ENCODE measurements at places on chromosomes 2 and 18.

DNA sequence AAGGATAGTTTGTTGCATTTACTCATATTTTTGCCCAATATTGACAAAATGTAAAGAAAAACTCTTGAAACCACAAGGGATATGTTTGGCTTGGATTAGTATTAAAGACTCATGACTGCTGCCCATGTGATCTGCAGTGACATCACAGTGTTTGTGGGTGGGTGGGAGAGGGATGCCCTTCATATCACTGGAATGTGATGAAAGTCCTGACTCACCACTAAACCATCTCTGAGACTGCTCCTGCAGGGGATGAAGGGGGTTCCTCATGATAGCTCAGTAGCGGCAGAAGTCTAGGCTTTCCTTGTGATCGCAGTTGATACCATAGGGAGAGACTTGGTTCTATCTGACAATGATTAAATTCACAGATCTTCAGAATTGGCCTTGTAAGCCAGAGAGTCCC, 451.2 kb downstream of the CNTNAP5 start:
- DNase-seq = no peak

DNA sequence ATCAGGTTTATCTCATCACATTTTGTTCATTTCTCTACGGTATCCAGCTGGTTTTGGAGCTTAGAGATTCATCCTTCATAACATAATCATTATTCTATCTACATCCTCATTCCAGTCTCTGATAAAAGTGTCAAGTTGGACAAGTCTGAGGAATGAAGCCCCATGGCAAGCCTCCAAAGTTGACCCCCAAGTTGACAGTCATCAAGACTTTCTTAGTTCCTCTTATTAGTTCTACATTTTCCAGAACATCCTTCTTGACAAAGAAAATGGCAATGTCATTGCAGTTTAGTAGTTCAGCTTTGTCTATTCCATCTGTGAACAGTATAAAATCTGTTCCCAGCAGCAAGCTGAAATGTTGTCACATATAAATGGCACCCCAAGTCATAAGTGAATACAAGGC, 4.5 kb upstream of the TMSB10 start:
- no peak for DNase-seq

- peak; percentile 48 for DNase-seq
These were observed 941 bp upstream of the MPPE1 start for GRCh38 chr18:11909061-11909455.

- no peak for DNase-seq
These were observed 37.0 kb upstream of the IGFBP5 start for GRCh38 chr2:216732334-216732733.

- DNase-seq = no peak
These were observed 113.2 kb upstream of the DLX2 start for GRCh38 chr2:172215936-172216335.

DNA sequence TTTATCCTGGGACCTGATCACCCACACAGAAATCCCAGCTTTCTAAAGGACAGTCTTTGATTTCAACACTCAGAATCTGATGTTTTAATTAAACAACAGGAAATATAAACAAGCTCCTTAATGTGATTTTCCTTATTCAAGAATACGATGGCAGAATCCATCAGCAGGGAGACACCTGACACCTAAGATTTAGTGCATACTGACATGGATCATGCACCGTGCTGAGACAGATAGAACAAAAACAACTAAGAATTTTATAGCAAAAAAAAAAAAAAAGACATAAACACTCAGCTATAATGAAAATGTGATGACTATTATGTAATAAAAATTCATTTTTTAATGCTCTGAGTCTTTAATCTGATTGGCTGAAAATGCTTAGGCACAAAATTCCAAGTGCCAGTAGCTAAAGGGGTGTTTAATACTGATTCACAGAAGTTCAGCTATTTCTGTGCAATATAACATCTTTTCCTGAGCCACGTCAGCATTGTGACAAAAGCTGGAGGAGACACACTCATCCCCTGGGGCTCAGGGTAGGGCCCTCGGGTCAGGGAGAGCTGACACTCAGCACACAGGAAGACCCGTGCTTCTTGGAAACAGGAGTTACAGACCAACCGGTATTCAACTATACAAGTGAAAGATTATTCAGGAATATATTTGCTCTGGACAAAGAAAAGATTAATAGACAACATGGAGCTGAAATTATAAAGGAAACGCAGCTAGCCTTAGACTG, 247.4 kb downstream of the FBXO15 start:
- DNase-seq = no peak

DNA sequence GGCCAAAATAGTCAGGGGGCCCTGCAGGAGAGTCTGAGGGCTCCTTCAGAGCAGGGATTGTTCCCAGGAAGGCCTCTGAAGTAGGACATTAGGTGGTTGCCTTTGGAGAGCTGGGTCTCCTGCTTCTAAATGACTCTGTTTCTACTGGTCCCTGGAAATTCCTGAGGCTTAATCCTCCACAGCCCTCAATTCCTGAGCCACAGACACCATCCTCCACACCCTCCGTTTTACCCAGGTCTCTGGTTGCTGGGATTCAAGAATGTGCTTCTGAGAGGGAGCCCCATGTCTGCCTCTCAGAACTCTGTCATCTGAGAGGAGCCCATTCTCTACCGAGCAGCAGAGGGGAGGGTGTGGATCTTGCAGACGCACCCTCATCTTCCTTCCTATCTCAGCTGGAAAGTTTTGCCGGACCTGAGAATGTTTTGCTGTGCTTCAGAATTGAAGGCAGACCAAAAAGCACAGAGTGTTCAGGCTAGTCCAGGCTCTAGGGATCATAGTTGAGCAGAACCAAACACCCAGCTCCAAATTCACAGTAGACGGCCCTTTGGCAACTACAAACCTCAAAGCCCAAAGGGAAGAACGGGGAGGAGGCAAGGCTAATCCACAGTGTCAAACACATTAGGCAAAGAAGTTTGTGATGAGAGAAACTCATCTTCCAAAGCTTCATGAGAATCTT, 8.1 kb downstream of the VIT start:
- no peak for DNase-seq
